ENCODE measurements at places on chromosomes 3 and 15.
A peak's percentile ranks its signal among the peaks of the same experiment; 100 is the strongest.

DNA sequence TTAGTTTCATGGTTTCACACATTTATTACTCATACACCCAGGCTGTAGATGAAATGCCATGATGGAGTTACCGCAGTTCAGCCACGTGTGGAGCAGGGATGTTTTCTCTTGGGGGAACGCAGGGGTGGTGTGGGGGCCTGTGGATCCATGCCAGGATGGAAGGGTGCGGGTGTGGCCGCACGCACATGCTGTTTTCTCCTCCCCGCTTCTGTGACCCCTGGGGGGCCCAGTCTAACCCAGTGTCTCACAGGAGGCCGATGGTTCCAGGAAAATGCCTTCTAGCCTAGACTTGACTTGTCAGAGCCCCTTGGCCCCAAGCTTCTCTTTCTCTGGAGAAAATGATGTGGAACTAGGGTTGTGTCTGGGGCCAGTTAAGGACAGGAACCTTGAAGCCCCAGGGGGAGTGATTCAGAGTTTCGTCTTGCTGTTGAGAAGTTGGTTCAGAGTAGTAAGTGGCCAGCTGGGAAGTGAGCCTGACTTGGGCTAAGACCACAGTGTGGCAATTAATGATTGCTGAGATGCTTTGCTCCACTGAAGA, 240.4 kb upstream of the BHLHE40 start:
- no peak for DNase-seq

DNA sequence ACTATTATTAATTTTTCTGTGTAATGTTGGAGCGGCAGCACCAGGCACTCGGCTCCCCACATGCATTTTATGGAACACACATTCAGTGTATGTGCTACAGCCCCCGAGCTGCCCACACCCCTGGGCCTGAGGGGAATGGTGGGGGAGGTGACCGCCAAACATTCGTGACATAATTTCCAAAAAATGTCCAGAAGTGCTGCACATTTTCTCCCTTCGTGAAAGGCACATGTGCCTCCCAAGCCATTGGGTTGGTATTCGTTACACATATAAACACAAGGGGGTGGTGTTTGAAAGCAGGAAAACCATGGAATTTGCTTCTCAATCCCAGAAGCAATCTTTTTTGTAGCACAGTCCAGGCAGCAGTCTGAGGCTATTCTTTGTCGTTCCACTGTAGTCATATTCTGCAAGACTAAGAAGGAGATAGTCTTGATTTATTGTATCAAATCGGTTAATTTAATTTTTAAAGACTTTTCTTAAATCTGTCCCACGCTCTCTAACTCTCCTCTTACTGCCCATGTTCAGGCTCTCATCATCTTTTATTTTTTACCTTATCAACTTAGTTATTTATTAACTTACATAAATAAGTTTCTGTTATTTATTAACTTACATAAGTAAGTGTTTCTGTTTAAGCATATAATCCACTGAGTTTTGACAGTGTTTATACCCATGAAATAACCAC, 39.2 kb upstream of the POLR2M start:
- peak; percentile 67 for DNase-seq

DNA sequence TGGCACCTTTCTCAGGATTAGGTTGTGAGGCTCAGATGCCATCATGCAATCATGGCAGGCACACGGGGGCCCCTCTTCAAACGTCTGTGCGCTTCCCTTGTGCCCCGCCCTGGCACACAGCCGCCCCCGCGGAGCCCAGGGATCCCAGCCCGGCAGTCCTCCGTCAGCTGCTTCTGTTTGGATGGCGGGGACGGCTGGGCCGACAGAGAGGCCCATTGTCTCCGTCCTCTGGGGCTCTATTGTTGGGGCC, 849 bp upstream of the HDAC11 start:
- no peak for DNase-seq

GRCh38 chr3:61415201-61415600, 146.2 kb upstream of the PTPRG start:
- no peak for DNase-seq

GRCh38 chr3:4601892-4602291, 108.7 kb downstream of the ITPR1 start:
- DNase-seq: no peak

- DNase-seq: peak; percentile 85
Measured at GRCh38 chr3:129626744-129627349, 20.4 kb upstream of the PLXND1 start.

GRCh38 chr15:90968434-90968833, 13.8 kb downstream of the RCCD1 start:
- DNase-seq: no peak

- DNase-seq: no peak
Measured at GRCh38 chr15:20340331-20340811, 201.2 kb downstream of the GOLGA6L6 start.

GRCh38 chr3:18124501-18124900, 300.6 kb downstream of the SATB1 start:
- no peak for DNase-seq

DNA sequence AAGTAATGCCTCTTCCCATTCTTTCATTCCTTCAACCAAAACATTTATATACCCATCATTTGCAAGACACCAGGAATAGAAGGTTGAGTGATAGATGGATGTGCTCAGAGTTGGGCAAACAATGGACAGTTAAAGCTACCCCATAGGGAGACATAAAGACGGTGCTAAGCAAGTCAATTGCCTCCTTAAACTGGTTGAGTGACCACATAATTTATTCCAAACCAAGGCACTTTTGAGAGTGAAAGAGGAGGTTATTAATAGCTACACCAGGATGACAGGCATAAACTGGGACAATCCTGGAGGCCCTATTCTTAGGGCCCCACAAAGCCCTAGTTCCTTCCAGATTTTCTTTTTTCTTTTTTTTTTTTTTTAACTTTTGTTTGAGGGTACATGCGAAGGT, 21.4 kb upstream of the DYNC1LI1 start:
- DNase-seq: no peak

DNA sequence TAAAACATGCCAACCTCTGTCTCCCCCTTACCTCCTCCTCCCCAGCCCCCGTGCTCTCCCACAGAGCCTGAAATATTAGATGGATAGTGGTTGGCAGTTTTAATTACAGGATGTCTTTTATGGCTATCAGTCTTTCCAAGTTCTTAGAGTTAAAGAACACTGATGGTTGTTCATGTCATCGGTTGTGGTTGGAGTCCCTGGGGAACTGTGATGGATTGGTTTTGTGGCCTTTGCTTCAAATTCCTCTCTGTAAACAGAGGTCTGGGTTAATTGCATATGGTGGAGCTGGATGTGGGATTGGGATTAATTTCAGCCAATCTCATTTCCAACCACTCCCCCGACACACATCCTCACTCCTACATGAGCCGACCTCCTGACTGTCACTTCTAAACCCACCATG, 164.5 kb upstream of the PROK2 start:
- DNase-seq: no peak

GRCh38 chr3:113247675-113248458, 36.5 kb downstream of the BOC start:
- no peak for DNase-seq

GRCh38 chr3:166104938-166105337, 267.7 kb upstream of the BCHE start:
- no peak for DNase-seq

DNA sequence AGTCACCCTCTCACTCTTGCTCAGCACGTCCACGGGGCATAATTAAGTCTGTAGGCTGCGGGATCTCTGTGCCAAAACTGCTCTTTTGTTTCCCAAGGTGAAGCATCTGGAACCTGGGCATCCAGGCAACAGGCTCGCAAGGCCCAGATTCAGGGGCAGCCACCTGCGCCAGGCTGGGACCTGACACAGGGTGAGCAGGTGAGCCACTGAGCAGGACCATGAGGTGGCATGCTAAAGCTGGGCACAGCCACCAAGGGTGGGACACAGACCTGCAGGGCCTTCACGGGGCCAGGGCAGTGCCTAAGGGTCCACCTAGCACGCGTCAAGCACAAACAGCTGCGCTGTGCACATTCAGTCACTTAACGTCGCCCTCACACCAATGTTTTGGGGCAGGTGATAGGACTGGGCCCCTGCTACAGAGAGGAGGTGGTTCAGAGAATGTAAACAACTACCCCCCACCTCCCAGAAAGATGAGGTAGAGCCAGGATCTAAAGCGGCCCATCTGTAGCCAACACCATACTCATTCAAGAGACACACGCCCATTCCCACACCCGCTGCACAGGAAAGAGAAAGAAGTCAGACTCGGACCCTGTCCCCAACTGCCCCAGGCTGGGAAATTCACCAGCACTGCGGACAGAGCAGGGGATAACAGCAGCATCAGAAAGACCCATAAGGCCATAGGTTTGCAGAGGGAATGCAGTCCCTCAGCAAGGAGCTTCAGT, 16.3 kb downstream of the XXYLT1 start:
- DNase-seq: no peak

DNA sequence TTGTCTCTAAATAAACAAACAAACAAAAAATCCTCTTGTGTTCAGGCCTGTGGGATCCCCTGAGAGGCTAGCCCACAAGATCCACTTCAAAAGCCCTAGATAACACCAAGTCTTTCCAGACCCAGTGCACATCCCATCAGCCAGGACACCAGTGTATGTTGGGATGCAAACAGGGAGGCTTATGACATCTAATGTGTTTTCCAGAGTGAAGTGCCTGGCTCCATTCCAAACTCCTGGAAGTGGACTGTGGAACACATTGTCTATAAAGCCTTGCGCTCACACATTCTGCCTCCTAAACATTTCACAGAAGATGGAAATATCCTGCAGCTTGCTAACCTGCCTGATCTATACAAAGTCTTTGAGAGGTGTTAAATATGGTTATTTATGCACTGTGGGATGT, 57.0 kb downstream of the MLH1 start:
- DNase-seq: peak; percentile 57

DNA sequence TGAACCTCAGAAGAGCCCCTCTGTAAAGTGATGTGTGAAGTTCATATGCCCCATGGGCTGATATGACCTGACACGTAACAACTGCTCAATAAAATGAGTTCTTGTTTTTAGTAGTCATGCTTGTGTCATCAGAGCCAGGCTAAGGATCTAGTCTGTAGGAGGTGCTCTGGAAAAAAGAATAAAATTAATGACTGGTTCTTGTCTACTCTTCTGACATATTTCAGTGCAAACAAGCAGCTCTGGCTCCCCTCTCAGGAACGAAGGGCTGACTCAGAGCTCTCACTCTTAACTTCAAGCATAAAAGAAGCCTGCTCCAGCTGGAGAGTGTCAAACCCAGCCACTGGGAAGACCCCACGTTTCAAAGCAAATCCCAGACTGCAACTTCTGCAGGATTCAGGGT, 77.0 kb downstream of the LRIG1 start:
- DNase-seq: no peak

GRCh38 chr3:154184582-154184981, 63.4 kb downstream of the ARHGEF26 start:
- DNase-seq: no peak

- peak; percentile 89 for DNase-seq
Measured at GRCh38 chr3:65170390-65171042, 482.7 kb upstream of the ADAMTS9 start.

DNA sequence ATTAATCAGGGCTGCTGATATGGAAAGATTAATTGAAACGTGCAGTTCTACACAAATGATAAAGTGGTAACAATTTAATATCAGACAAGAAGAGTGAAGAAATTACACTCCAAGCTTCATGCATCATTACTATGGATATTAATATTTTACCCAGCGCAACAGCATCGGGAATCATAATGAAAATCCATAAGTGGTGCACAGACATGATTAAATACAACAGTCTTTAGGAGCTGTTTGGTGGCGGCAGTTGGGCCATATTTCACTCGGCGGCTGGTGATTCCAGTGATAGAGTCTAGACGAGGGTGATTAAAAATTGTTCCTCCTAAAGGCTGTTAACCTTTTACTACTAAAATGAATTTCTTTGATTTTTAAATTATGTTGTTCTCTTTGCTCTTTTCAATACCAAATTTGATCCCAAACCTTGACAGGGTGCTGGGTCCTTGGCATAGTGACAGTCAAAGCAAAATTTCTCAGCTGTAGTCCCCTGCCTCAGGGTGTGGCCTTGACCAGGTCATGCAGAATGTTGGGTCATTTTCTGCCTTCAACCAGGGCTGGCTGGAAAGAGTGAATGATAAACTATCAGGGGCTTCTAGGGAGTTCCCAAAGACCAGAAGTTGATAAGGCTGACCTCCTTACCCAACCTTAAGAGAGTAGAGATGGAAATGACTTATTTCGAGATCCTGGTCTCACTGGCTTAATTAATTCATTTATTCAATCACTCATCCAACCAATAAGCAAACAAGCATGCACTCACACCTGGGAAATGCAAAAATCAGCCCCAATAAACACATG, 392.0 kb downstream of the IL20RB start:
- DNase-seq: no peak

GRCh38 chr3:159672728-159673688, 315.6 kb upstream of the IL12A start:
- no peak for DNase-seq

GRCh38 chr3:72571638-72572114, 276.6 kb downstream of the SHQ1 start:
- DNase-seq: no peak

- peak; percentile 77 for DNase-seq
Measured at GRCh38 chr3:102092617-102093466, 243.5 kb downstream of the NFKBIZ start.

DNA sequence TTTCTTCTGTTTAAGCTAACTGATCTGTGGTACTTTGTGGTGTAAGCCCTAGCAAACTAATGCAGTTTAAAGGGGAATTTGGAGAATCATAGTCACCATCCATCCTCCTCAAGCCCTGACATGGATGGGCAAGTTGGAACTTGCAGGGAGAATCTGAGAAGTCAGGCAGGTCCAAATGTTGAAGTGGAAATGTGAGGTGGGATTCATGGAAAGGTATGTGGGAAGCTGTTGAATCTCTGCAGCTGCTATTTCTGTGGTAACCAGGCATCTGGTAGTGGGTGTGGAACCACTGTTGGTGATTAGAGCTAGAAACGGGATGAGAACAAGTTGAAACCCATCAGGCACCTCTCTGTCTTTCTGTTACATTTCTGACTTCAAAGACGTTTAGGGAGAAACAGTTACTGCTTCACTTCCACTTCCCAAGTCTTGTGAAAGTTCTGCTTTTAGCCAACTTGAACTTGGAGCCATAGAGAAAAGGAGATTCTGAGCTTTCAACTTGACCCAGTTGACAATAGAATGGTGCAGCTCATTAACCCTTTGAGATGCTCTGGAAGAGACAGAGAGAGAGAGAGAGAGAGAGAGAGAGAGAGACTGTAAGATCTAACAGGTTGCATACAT, 38.1 kb upstream of the NMNAT3 start:
- no peak for DNase-seq

All from dermis blood vessel endothelial cell (primary cell).